ENCODE measurements at places on chromosomes 2 and 18.

DNA sequence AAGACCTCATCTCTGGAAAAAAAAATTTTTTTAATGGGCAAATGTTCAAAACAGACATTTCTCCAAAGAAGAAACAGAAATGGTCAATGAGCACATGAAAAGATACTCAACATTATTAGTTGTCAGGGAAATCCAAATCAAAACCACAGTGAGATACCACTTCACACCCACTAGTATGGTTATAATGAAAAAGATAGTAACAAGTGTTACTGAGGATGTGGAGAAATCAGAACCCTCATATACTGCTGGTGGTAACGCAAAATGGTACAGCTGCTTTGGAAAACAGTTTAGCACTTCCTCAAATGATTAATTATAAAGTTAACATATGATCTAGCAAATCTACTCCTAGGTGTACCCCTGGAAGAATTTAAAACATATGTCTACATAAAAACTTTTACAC lies 29.0 kb upstream of the TCF7L1 start:
- no peak for DNase-seq

DNA sequence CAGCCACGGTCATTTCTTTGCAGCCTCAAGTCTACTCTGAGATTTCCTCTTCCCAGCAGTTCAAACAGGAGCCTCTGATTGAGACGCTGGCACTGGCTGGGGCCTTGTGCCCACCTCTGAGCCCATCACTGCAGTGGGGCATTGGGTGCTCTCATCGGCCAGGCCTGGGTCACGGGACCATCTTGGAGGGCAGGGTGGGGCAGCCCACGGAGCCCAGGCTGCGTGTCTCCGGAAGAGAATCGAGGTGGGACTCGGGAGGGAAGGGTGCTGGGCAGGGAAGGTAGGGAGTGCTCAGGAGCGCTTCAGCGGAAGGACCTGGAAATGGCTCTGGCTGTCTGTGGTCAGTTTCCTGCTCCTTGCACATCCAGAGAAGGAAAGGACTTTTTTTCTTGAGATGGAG lies 82.4 kb downstream of the RTP5 start:
- no peak for DNase-seq

GRCh38 chr2:233319256-233319655 lies 11.6 kb downstream of the SAG start:
- DNase-seq, result no peak

GRCh38 chr2:192957425-192957824 lies 762.7 kb upstream of the TMEFF2 start:
- DNase-seq, result no peak

DNA sequence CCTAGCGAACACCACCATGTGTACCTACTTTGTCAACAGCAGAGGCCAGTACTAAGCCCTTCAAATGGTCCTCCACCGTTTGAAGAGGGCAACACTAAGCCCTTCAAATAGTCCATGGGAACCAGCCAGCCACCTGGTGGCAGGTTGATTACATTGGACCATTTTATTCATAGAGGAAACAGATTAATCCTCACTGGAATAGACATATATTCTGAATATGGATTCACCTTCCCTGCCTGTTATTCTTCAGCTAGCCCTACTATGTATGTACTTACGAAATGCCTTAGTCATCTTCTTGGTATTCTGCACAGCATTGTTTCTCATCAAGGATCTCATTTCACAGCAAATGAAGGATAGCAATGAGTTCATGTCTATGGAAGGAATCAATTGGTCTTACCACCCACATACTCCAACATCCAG lies 10.0 kb upstream of the ZNF396 start:
- DNase-seq, result peak; percentile 25

GRCh38 chr2:70514612-70515055 lies 39.0 kb downstream of the TGFA start:
- DNase-seq, result no peak

DNA sequence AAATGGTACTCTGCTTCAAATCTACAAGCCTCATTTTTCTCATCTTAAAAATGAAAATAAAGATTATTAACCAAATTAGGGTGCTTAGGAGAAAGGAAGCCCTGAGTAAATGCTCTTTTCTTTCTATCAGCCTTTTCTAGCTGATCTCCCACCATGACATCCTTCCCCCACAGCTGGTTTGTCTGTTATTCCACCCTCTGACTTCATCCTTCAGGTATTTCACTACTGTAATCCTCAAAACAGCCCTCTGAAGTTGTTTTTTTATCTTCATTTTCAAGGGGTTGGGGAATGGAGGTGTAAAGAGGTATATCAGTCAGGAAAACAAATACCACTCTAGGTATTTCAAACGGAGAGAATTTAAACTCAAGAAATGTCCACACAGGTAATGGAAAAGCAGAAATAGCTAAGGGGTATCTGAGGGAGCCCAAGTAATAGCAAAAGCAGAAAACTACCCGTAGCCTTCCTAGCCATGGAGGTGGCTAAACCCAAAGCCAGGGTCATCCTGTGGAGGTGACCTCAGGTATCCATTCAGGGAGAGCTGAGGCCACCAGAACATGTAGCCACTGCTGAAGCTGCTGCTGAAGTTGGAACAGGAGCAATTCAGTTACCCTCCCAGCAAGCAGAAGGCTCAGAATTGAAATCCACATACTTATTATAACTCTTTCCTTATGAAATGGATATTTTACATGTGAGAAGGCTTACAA lies 990.9 kb upstream of the ACVR2A start:
- DNase-seq, result no peak
